Colonic mucosa (tissue), 4 donors: ENCODE measurements at places on chromosomes 2 and 18. TPM values are rescaled to one million over a fixed set of nuclear protein-coding genes. Genes with fewer than 3 reads are reported as not detected.

DNA sequence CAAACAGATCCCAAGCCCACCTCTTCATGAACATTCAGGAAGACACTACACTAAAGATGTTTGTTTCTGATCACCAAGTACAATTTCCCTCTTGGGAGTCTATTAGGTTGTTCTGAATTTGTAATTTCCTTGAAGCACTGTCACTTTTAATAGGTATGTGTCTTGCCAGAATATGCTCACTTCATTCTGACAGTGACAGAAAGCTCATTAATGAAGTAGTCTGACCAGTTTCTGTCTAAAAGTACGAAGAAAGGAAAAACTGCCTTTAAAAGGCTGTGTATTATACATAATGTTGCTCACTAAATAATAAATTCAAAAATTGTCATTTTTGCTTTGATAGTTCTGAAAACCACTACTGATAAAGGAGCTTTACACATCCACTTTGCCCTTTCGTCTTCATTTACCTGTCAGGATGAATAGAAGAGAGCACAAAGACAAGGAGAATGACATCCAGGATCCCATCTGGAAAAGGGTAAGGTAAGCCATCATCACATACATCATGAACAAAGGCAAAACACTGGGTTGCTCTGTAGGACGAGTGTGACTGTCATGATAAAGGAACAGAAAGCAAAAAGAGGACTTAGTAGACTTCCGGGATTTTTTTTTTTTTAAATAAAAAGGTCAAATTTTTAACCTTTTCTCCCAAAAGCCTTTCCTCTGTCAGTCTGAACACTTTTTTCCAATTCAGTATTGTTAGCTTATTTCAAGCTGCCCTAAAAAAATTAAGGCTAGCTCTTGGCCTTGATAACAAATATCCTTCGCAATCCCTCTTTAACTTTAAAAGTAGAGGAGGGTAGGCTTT is 103.4 kb downstream of the METTL8 start:
- H3K27me3 ChIP-seq = no peaks in the 10 kb centered on the region

The BMP10 gene
- not detected for total RNA-seq

DNA sequence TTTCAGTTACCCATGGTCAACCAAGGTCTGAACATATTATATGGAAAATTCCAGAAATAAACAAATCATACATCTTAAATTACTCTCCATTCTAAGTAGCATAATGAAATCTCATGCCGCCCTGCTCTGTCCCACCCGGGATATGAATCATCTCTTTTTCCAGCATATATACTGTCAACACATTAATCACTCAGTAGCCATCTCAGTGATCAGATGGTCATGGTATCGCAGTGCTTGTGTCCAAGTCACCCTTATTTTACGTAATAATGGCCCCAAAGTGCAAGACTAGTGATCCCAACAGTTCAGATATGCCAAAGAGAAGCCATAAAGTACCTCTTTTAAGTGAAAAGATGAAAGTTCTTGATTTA is 43.8 kb downstream of the OSBPL6 start:
- no peak overlapping the region for H3K4me3 ChIP-seq
- H3K4me1 ChIP-seq = no peaks in the 10 kb centered on the region
- H3K27ac ChIP-seq = no peak overlapping the region
- no peaks in the 10 kb centered on the region for H3K36me3 ChIP-seq
- DNase-seq = no peak

GRCh38 chr2:42979416-42979869 is 187.1 kb upstream of the HAAO start:
- H3K36me3 ChIP-seq = no peaks in the 10 kb centered on the region
- peak; percentile 88 for DNase-seq
- peaks cover 6% of the 10 kb centered on the region for H3K4me1 ChIP-seq
- peak overlapping the region; percentile 46 for H3K27ac ChIP-seq
- H3K27me3 ChIP-seq = no peaks in the 10 kb centered on the region
- H3K4me3 ChIP-seq = no peak overlapping the region

DNA sequence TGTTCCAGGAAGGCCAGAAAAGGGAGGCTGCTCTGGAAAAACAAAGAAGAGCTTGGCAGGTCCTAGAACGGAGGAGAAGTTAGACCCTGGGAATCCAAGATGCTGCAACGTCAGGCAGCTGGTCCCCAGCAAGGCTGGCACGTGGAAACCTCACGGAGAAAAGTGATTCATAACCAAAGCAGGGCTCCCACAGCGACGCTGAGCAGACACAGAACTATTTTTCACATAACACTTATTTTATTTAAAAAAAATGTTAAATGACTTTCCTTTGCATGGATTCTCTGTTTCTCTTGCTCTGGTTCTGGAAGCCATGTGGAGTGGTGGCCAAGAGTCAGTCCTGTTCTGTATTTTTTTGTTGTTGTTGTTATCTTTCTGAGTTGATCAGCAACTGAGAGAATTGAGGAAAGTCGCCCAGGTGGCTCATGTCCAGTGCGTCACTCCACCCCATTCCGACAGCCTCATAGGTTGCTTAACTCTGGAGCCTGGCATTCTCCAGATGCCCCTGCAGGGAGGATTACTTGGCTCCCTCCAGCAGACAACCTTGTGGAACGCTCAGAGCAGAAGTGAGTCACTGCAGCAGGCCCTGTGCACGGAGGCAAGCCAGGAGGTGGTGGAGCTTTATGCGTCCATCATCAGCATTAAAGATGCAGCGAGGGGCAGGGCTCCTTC is 229.9 kb upstream of the HDAC4 start:
- H3K27ac ChIP-seq = no peak overlapping the region
- no peaks in the 10 kb centered on the region for H3K4me1 ChIP-seq
- no peak overlapping the region for H3K4me3 ChIP-seq
- no peaks in the 10 kb centered on the region for H3K27me3 ChIP-seq
- H3K36me3 ChIP-seq = no peaks in the 10 kb centered on the region
